Femur (tissue), 1 donor: ENCODE measurements at places on chromosomes 2 and 18.

DNA sequence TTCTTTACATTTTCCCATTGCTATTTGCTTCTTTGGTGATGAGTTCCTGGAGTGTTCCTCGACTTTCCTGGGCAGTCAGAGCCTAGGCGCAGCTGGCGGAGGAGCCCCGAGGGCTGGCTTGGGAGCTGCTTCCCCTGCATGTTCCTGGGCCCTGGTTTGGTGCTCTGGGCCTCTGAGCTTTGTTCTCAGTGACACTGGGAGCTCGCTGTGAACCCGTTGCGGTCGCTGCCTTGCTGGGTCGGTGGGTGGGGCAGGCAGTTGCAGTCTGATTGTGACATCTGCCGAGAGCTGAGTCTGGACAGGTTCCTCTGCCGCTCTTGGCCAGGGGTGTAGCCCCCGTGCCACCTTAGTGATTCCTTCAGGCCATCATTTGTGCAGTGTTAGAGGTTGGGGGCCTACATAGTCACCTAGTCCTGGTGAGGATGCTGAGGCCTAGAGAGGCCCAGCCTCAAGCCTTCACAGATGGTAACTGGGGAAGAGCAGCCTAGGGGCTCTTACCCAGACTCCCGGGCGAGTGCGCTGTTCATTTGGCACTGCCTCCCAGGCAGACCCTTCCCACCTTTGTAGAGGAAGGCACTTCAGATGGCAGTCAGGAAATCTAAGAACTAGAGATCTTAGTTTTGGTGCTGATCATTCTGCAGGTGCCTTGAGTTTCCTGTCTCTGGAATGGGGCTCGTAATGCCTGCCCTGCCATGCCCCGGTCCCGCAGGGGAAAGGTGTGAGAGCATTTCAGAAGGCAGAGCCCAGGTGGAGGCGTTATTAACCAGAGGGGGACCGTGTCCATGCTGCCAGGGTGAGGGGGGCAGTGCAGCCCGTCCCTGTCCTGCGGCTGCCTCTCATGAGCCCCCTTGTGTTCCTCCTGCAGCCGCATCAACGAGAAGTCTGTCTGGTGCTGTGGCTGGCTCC, 8.4 kb downstream of the ASB1 start:
- DNase-seq, result no peak

- DNase-seq, result no peak
Measured at GRCh38 chr2:154226931-154227330, 355.2 kb downstream of the GALNT13 start.

DNA sequence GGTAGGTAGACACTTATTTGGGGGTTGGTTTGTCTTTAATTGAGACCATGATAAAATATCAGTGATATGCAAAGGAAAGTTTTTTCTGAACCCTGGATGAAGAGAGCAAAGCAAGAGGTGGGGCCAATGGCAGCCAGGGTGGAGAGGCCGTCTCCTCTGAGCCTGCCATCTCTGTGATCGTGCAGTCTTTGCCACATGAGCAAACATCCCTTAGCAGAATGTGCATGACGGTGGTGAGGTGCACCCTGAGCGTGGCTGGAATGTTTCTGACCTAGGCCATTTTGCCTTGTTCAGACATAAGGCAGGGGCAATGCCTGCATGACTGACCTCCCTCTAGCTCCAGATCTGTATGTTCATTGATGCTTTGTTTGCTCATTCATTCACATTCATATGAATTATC, 6.0 kb downstream of the NCK2 start:
- DNase-seq, result no peak

GRCh38 chr2:189261431-189261841, 81.9 kb upstream of the COL5A2 start:
- peak; percentile 52 for DNase-seq

- DNase-seq, result no peak
Measured at GRCh38 chr2:33448220-33448899, 28.1 kb upstream of the RASGRP3 start.

- DNase-seq, result no peak
Measured at GRCh38 chr18:29217124-29217915, 1040.4 kb upstream of the CDH2 start.

GRCh38 chr2:112480530-112481049, 1.4 kb upstream of the TTL start:
- peak; percentile 20 for DNase-seq

DNA sequence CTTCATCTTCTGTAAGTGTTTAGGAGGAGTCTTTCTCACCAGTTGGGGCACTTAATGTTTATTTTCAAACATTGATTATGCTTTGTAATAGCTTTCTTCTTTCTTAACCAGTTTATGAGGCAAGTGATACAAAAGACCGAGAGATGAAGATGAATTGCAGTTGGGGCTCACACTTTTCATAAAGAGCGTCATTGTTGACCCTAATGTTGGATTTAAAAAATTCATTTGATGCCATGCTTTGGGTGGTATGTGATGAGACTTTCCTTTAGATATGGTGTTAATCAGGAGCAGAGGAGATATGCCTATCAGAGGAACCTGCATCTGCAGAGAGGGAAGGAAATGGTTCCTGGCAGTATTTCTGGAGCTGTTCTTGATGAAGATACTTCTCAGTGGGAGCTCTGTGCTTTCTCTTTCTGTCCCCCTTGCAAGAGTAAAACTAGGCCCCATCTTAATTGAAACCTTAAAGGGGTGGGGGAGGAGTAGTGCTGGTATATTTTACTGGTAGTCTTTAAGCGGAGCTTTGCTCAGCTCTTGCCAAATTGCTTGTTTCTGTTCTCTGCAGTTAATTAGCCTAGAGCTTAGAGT, 2.3 kb downstream of the EML4 start:
- DNase-seq, result no peak

DNA sequence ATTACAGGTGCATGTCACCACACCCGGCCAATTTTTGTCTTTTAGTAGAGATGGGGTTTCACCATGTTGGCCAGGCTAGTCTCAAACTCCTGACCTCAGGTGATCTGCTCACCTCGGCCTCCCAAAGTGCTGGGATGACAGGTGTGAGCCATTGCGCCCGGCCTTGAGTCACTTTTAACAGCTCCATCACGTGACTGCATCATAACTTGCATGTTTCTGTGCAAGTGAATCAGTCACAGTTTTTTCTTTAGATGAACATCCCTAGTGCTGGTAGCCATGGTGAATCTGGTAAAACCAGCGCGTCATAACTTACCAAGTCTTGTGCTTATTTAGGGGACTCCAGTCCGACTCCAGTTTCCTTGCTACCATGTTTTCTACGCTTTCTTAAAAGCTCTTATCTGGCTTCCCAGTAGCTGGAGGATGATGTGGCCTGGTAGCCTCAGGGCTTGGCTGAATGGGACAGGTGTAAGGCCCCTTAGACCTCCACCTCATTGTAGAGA, 33.1 kb downstream of the PCARE start:
- no peak for DNase-seq

DNA sequence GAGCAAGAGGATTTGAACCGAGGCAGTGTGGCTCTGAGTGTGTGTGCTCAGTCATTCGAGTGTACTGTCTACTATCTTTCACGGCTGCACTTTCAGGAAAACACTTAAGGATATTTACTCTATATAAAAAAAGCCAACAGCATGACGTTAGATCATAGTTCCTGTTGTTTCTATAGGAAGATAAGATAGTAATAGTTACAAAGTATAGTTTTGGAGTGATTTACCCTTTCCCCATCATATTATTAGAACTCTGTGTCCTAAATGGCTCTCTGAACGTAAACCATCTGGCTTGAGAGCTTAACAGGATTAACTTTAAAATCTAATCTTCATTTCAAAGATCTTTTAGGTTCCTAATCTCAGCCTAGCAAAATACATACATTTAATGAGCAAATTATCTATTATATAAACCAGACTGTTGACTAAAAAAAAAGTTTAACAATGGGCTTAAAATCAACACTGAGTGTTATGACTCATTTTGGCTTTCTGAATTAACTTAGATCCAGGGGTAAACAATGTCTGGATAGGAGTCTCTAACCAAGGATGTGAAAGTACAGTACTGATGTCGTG, 150.3 kb upstream of the DNMT3A start:
- no peak for DNase-seq

GRCh38 chr2:222364285-222364895, 60.0 kb upstream of the SGPP2 start:
- DNase-seq, result no peak
